Breast epithelium (tissue), 4 donors: ENCODE measurements at places on chromosomes 6 and 20. TPM values are rescaled to one million over a fixed set of nuclear protein-coding genes. Genes with fewer than 3 reads are reported as not detected.

MEI4 gene
- total RNA-seq: not detected

HUS1B gene
- 5.4 TPM for total RNA-seq

COL11A2 gene
- total RNA-seq: 0.98 TPM

TTLL9 gene
- total RNA-seq: 0.98 TPM

PSMF1 gene
- 71.7 TPM for total RNA-seq

HAO1 gene
- total RNA-seq: not detected

CD93 gene
- total RNA-seq: 36.5 TPM

PSORS1C1 gene
- total RNA-seq: 2.0 TPM

MTHFD1L gene
- 15.1 TPM for total RNA-seq

EFCAB8 gene
- total RNA-seq: not detected

ULBP2 gene
- total RNA-seq: 0.88 TPM

DNMT3B gene
- total RNA-seq: 1.8 TPM

DNAJC5 gene
- total RNA-seq: 37.0 TPM

PCED1A gene
- total RNA-seq: 38.0 TPM

- no peak overlapping the region for H3K27ac ChIP-seq
- no peaks in the 10 kb centered on the region for H3K27me3 ChIP-seq
- no peak overlapping the region for H3K4me3 ChIP-seq
- no peaks in the 10 kb centered on the region for H3K4me1 ChIP-seq
- no peak for DNase-seq
Measured at GRCh38 chr6:56874328-56874727, 80.6 kb upstream of the BEND6 start.

DNA sequence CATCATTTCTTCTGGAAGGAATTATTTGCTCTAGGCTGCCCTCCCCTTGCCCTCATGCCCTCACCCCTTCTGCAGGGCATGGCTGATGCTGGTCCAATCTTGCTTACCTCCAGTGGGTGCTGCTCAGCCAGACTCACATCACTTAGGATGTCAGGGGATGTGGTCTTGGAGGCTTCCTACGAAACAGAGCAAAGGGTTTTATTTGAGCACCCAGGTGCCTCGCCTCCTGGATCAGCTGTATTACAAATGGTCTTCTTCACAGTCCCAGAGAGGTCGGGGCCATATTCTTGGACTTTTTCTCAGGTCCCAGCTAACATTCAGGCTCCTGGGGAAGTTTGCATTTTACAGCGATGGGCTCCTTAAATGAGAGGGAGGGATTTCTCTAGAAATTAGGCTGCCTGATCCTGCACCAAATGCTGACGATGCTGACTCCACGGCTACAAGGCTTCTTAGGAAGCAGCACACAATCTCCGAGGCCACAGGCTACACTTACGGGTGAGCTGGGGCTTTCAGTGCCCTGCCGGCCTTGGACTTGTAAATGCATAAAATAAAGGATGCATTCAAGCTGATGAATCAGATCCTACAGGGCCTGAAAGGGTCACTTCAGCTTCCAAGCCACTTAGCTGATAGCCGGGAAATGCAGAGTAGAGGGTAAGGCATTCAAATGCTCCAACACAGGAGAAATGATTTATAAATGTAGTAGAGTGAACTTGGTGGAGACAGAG is 159.8 kb upstream of the ECI2 start:
- DNase-seq: no peak
- no peaks in the 10 kb centered on the region for H3K27me3 ChIP-seq
- no peak overlapping the region for H3K4me3 ChIP-seq
- no peak overlapping the region for H3K27ac ChIP-seq
- no peaks in the 10 kb centered on the region for H3K4me1 ChIP-seq

DNA sequence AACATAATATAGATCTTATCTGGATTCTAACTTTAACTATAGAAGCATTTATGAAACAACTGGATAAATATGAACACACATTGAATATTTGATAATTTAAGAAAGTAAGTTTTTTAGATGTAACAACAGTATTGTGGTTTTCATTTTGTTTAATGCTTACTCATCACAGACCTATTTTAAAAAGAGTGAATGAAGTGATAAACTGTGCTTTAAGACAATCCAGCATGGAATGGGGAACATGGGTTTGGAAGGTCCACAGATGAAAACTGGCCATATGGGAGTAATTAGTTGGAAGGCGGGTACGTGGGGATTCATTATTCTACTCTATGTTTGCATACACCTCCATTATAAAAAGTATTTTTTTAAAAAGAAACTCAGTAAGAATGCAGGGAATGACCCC is 21.2 kb downstream of the EPB41L2 start:
- no peak overlapping the region for H3K4me3 ChIP-seq
- DNase-seq: no peak
- H3K27ac ChIP-seq: no peak overlapping the region
- H3K4me1 ChIP-seq: no peaks in the 10 kb centered on the region
- H3K27me3 ChIP-seq: no peaks in the 10 kb centered on the region
- no peaks in the 10 kb centered on the region for H3K36me3 ChIP-seq

DNA sequence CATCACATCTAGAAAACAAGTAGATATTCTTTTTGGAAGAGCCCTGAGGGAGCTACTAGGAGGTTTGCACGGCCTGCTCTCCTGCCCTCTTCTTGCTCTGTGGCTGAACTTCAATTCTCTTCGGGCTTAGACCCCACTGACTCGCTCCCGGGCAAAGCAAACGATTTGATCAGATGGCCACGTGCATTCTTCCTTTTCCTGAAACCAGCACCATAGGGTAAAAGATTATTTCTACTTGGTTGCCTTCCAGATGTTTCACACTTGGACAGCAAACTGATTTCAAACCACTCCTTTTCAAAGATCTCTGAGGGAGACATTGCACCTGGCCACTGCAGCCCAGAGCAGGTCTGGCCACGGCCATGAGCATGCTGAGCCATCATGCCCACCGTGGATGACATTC is at the start of gene SLC22A1:
Gene SLC22A1, plus strand, starts transcription at position 258 of the 400 bp plus-strand sequence. Its CDS starts 121 bp downstream, at position 379.
- H3K4me1 ChIP-seq: no peaks in the 10 kb centered on the region
- H3K27me3 ChIP-seq: no peaks in the 10 kb centered on the region
- DNase-seq: no peak
- no peak within 1 kb of the TSS for H3K4me3 ChIP-seq
- H3K36me3 ChIP-seq: no peaks in the 10 kb centered on the region

DNA sequence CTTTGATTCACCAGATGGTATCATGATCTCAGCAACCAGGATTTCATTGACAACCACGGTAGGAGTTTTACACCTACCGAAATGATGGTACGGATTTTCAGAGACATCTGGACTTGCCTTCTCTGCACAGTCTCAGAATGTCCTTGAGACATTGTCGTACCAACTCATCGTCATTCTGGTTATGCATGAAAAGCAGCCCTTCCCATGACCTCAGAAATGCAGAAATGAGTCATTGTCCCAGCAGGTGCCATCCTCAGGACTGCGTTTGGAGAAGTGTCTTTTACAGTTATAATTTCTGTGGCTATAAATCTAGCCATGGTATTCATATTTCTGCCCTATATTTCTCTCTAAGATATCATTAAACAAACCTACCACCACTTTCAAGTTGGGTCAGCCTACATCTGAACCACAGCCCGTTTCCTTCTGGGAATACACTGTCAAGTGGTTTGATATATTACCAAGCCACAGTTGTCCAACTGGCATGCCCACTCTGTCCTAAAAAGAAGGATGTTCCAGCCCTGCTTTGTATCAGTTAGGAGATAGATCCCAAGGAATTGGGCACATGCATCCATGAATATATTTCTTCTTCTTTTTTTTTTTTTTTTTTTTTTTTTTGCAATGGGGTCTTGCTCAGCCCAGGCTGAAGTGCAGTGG is 7.5 kb upstream of the BFSP1 start:
- H3K4me1 ChIP-seq: peaks cover 3% of the 10 kb centered on the region
- H3K27me3 ChIP-seq: no peaks in the 10 kb centered on the region
- DNase-seq: peak; percentile 48
- no peak overlapping the region for H3K4me3 ChIP-seq
- no peaks in the 10 kb centered on the region for H3K36me3 ChIP-seq

DNA sequence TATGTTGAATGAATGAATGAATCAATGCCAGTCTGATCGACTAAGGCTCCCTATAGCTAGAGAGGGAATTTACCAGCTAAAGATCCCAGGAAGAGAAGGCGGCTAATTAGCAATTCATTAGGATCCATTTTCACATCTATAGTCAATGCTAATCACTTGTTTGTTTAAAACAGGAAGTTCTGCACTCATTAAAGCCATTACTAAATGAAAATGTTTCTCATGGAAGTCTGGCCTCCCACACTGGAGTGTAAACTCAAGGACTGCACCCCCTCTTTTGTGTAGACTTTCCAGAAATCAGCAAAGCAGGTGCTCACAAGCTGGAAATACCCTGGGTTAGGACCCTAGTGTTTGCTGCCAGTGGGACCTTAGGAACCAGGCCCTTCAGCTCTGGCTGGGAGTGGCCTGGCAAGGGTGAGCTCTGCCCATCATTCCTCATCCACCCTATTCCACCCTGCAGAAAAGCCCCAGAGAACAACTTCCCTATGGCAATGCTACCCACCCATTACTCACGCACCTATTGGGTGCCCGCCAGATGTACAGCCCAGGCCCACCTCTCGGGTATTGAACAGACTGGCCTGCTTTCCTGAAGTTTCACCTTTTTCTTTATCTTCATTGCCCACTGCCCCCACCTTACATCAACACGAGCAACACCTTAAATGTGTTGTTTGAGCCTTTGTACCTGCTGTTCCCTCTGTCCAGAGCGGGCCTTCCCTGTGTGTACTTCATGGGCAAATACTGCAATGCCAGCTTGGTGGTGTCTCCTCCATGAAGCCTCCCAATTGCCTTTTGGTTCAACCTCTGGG is 60.8 kb downstream of the TTI1 start:
- H3K27me3 ChIP-seq: no peaks in the 10 kb centered on the region
- H3K36me3 ChIP-seq: no peaks in the 10 kb centered on the region
- H3K4me1 ChIP-seq: no peaks in the 10 kb centered on the region
- H3K4me3 ChIP-seq: no peak overlapping the region
- DNase-seq: no peak
- no peak overlapping the region for H3K27ac ChIP-seq

DNA sequence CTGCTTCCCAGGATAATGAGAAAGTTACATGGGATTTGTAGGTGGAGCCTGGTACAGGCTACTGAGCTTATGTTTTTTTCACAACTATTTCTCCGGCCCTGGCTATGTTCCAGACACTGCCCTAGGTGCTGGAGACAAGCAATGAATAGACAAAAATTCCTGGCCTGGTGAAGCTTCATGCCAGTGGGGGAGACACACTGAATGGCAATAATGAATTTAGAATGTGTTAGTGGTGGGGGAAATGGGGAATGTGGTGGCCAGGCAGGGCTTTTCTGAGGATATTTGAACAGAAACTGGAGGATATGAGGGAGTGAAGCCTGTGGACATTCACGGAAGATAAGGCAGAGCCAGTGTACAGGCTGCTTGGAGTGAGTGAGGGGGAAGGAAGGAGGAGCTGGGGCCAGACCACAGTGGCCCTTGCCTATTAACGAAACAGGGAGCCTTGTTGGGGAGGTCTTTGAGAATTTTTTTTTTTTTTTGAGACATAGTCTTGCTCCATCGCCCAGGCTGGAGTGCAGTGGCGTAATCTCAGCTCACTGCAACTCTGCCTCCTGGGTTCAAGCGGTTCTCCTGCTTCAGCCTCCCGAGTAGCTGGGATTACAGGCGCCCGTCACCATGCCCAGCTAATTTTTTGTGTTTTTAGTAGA is 6.6 kb downstream of the FOXS1 start:
- no peak overlapping the region for H3K4me3 ChIP-seq
- peaks cover 13% of the 10 kb centered on the region for H3K4me1 ChIP-seq
- H3K36me3 ChIP-seq: no peaks in the 10 kb centered on the region
- no peak for DNase-seq
- no peaks in the 10 kb centered on the region for H3K27me3 ChIP-seq

GRCh38 chr6:44407951-44408670 is 20.6 kb downstream of the CDC5L start:
- no peaks in the 10 kb centered on the region for H3K4me1 ChIP-seq
- no peak overlapping the region for H3K27ac ChIP-seq
- no peak overlapping the region for H3K4me3 ChIP-seq

GRCh38 chr6:31831350-31832215 is 4.0 kb downstream of the HSPA1B start:
- peaks cover 7% of the 10 kb centered on the region for H3K4me1 ChIP-seq
- no peaks in the 10 kb centered on the region for H3K27me3 ChIP-seq
- H3K27ac ChIP-seq: peak overlapping the region; percentile 80
- H3K4me3 ChIP-seq: peak overlapping the region; percentile 52

DNA sequence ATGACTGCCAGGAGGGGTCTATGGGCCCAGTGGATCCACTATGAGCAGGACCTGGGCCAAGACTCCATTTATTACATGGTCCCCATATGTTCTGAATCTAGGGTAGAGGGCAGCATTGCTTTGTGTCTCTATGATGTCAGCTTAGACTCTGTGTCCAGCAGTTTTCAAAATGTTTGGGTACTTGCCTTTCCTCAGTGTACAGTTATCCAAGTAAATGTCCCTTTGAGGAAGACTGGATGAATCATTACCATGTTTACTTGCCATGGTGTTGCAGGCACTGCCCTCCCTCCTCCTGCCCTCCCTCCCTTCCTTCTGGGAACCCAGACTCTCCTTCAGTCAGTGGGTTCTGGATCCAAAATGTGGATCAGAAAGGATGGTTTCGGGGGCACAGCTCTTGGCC is 108.6 kb downstream of the NRN1 start:
- H3K36me3 ChIP-seq: no peaks in the 10 kb centered on the region
- no peak for DNase-seq
- H3K27me3 ChIP-seq: no peaks in the 10 kb centered on the region

GRCh38 chr6:164404812-164405488 is 904.5 kb downstream of the C6orf118 start:
- H3K4me3 ChIP-seq: no peak overlapping the region
- DNase-seq: no peak
- H3K27me3 ChIP-seq: no peaks in the 10 kb centered on the region
- no peak overlapping the region for H3K27ac ChIP-seq
- H3K4me1 ChIP-seq: no peaks in the 10 kb centered on the region

DNA sequence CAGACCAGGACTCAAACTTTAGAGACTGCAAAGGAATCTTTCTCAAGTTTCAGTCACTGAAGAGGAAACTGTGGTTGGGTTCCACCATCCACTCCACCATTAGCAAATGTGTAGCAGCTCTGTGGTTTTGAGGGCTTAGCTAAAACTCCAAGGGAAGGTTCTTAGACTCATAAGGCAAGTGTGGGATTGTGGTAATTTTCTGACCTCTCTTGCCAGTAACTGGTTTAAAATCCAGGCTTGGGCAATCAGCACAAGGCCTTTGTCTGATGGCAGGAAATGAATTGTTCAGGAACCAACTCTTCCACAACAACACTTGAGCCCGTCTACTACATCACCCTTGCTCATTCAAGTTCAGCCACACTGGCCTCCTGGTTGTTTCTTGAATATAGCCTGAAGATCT is 68.6 kb upstream of the FBXL4 start:
- H3K27me3 ChIP-seq: no peaks in the 10 kb centered on the region
- DNase-seq: no peak
- no peak overlapping the region for H3K4me3 ChIP-seq

- no peak for DNase-seq
- H3K4me3 ChIP-seq: no peak overlapping the region
- H3K27ac ChIP-seq: no peak overlapping the region
- no peaks in the 10 kb centered on the region for H3K36me3 ChIP-seq
- no peaks in the 10 kb centered on the region for H3K27me3 ChIP-seq
- H3K4me1 ChIP-seq: no peaks in the 10 kb centered on the region
Measured at GRCh38 chr20:60365064-60365666, 406.9 kb downstream of the CDH26 start.

GRCh38 chr6:108442770-108443520 is 117.8 kb upstream of the FOXO3 start:
- no peaks in the 10 kb centered on the region for H3K27me3 ChIP-seq
